Mucosa of gallbladder (tissue), 1 donor: ENCODE measurements at places on chromosomes 13 and 19. TPM values are rescaled to one million over a fixed set of nuclear protein-coding genes. Genes with fewer than 3 reads are reported as not detected.

The FTL gene
- 4,398 TPM for total RNA-seq

DNA sequence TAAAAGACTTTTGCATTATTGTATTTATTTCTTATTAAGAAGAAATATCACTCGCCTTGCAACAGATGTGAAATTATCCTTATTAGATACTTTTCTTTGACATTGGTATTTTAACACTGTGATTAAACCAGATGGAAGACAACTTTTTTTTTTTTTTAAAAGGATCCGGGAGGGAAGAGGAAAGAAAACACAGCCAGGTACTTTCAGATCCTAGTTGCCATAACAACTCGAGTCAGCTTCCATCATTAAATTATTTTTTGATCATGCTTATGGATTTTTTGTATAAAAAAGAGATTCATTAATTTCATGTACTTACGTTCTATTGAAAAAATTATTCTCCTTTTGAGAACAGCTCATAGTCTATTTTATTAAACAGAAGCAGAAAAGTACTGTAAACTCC lies 515.7 kb downstream of the TBC1D4 start:
- no peak for DNase-seq

DNA sequence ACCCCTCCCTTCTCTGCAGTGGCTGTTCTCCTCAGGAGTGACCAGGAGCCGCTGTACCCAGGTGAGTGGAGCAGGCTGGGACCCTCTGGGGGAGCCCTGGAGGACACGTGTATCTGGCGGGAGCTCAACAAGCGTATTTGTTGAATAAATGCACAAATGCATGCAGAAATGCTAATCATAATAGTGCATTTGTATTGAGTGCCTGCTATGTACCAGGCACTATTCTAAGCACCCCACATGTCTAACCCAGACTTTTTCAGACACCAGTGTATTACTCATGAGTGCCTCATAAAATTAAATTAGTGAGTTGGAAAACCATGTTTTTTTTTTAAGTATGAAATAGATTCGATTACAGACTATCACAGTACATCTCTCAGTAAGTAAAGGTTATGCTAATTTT lies 7.9 kb downstream of the HPN start:
- no peak for DNase-seq

GRCh38 chr13:44710576-44710975 lies 134.4 kb upstream of the TSC22D1 start:
- no peak for DNase-seq

The MYO1F gene
- total RNA-seq = 47.2 TPM

GRCh38 chr13:74889321-74889720 lies 592.6 kb downstream of the TBC1D4 start:
- DNase-seq = no peak

GRCh38 chr19:10655457-10656312 lies 1.5 kb downstream of the ILF3 start:
- DNase-seq = no peak

DNA sequence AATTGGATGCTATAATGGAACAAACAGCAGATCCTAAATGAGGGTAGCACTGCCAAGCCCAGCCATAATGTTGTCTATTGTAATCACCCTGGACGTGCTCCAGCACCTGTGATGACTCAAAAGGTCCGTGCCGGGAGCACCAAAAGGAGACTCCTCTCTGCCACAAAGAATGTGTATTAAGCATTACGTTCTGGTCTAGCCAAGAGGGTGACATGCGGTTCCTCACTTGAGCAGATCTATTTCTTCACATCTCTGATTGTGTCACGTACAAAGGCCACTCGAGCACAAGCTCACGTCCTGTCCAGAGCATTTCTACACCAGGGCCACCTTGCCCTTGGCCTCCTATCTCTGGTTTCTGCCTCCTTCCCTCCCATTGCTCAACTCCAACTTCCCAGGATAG lies 219.9 kb upstream of the IRS2 start:
- DNase-seq = no peak

DNA sequence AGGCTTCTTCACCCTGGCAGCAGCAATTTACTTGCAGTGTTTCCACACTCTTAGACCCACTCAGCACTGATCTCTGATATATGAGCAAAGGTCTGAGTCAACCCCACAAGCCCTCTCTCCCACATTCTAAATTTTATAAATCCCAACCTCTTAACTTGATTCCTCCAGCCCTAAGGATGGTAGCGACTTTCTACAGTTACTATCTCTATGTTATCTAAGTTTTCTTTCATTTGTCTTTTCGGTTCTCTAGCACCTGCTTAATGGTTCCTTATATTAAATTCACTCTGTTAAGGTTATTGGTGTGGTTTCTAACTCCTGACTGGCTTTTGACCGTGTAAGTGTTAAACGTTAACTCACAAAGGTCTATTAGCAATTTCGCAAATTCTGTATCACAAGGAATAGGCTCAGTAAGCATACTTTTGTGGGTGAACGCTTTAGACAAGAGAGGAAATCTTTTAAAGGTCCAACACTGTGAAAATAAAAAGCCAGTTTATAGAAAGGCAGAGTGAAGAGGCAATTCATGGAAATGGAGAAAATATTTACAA lies 99.3 kb downstream of the DLEU7 start:
- DNase-seq = no peak

DNA sequence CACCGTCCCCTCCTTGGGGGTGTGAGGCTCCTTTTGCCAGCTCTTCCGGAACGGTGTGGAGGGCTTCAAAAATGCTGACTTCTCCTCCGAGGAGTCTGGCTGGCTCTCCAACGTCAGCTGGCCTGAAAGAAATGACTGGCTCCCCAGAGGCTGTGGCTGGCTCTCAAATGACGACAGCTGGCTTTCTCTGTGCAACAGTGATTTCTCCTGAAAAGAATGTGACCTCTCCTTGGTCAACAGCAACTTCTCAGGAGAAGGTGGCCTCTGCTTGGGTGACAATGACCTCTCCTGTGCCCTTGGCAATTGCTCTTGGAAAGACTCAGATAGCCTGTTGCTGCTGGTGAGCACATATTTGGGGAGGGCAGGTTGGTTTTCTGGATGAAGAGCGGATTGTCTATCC lies 29.2 kb downstream of the ONECUT3 start:
- DNase-seq = no peak

The RNF225 gene
- total RNA-seq = not detected

- no peak for DNase-seq
Measured at GRCh38 chr13:73937441-73937840, 196.8 kb downstream of the KLF12 start.

The DPF1 gene
- 0.12 TPM for total RNA-seq

- DNase-seq = no peak
Measured at GRCh38 chr13:43285933-43286597, 262.7 kb downstream of the DNAJC15 start.

The TSKS gene
- 0.58 TPM for total RNA-seq

The KANK3 gene
- 7.7 TPM for total RNA-seq

The ZNF442 gene
- 3.4 TPM for total RNA-seq

The SWSAP1 gene
- total RNA-seq = 4.9 TPM

DNA sequence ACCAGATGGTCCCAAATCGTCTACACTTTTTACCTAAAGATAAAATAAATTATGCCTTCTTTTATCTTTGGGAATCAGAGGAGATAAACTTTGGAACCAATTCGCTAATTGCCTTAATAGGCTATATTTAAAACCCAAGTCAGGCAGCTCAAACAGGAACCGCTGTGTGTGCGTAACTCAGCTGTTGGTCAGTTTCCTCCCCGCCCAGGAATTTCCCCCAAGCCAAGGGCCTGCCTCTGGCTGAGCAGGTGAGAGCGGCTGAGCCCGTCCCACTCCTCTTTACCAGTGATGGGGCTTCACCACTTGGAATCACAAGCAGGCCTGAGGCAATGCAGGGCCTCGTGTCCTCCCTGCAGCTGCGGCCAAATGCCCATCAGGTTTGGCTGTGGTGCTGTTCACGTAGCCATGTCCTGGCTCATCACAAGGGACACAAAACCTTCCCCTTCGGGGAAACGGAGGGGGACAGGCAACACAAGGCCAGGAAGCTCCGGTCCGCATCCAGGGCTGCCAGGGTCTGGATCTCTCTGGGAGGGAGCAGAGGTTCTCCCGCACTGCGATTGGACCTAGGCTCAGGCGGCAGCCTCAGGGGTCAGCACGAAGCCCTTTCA lies 503 bp upstream of the SLC7A9 start:
- no peak for DNase-seq

GRCh38 chr19:6235031-6235951 lies 44.5 kb downstream of the MLLT1 start:
- no peak for DNase-seq

The TMPRSS9 gene
- total RNA-seq = not detected

DNA sequence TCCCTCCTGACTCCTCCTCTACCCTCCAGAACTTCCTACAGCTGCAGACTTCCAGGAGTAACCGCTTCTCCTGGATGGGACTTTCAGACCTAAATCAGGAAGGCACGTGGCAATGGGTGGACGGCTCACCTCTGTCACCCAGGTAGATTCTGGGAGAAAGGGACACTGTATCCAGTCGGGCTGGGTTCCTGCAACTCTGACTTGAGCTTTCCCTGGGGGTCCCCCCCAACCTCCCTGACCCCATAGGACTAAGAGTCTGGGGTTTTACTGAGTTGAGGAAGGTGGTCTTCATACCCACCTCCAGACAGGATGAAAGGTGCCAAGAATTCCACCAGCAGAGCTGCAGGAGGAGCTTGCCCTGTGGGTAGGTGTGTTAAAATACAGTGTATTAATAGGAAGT lies 4.4 kb downstream of the CLEC4M start:
- no peak for DNase-seq

DNA sequence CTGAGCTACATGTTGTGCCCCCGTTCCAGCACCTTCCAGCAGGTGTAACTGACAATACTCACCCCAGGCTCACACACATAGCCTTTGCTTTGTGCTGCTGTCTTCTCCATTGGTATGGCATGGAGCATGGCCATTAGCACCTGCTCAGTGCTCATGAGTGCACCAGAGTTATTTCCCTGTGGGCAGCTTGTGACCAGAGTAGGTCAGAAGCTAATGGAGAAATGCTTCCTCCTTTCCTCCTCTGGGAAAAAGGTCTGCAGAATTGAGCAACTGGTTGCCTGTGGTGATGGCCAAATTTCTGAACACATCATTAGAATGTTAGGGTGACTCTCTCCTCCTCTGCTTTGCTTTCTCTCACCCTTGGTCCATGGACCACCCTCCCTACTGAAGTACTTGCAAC lies 344.5 kb upstream of the TMTC4 start:
- no peak for DNase-seq

- DNase-seq = no peak
Measured at GRCh38 chr19:6817179-6817578, 44.7 kb downstream of the VAV1 start.

The AP1M2 gene
- total RNA-seq = 88.3 TPM

The ZNF492 gene
- 0.14 TPM for total RNA-seq

The ZSCAN5C gene
- total RNA-seq = not detected

The GRIK5 gene
- 9.8 TPM for total RNA-seq

DNA sequence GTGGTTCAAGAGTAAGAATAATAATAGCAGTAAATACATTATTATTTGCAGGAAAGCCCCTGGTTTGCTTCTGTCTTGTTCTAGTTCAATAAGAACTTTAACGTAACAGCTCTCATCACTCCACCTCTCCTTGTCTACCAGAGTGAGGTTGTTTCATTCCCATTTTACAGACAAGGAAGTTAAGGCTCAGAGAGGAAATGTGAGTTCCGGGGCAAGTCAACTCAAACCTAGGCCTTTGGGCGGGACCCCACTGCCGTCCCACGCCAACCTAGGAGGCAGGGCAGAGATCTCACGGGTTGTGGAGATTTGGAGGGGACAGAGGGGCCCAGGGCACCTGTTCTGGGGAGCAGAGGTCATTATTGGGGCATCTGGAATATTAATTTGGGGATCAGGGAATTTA lies 1.5 kb downstream of the MAP4K1 start:
- no peak for DNase-seq

DNA sequence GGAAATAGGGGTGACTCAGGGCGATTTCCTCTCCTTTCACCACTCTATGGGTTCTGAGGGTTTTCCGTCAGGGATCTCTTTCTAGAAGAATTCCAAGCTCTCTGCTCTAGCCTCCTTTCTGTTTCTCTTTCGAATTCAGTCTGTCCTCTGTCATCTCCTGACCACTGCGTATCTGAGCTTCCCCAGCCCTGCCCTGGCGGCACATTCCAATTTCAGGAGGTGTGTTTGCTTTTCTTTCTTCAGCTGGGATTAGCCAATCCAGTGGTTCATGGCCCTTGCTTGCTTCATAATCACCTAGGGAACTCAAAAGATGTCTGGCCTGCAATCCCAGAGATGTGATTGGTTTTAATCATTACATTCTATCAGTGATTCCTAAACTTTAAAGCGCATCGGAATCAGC lies 9.4 kb downstream of the IFNL2 start:
- no peak for DNase-seq

DNA sequence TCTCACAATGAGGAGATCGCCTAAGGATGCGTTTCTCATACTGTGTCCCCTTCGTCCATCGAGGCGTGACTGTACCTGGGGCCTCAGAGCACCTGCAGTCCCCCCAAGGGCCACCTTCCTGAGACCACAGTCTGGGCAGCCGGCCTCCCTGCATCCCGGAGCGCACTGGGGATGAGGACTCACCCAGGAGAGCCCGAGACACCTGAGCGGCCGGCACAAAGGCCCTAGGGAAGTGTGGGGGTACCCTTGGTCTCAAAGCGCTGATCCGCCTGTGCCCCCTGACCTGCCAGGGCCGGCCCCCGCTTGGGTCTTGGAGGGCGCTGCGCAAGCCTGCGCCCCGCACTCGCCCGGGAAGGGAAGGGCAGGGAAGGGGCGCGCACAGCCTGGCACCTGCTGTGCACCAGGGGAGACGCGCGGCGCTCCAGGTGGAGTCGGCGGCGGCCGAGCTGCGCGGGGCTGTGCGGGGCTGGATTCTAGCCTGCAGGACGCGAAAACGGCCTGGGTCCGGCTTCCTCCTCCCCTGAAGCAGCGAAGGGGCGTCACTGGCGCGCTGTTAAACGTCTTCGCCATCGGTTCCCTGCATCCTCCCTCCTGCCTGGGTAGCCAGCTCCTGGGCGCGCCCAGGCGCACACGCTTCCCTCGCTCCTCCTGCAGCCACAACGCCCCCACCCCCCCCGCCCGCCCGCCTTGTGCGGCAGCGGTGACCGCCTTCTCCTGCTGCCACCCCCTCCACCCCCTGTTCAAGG lies 13.6 kb upstream of the USP29 start:
- DNase-seq = no peak

DNA sequence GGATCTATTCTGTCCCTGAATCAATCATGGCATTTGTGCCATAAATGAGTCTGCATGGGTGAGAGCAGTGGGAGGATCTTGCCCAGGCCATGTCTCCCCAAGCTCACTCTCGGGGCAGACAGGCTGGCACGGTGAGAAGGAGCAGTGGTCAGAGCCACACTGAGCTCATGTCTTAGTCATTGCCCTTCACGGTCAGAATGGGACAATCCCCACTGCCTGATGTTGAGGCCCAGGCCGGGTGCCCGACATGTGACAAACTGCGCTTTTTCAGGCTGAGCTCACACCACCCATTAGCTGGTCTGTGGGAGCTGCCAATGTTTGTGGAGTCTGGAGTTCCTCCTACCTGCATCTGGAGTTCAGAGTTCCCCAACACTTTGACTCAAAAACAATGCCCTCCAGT lies 481.9 kb downstream of the COG6 start:
- no peak for DNase-seq

DNA sequence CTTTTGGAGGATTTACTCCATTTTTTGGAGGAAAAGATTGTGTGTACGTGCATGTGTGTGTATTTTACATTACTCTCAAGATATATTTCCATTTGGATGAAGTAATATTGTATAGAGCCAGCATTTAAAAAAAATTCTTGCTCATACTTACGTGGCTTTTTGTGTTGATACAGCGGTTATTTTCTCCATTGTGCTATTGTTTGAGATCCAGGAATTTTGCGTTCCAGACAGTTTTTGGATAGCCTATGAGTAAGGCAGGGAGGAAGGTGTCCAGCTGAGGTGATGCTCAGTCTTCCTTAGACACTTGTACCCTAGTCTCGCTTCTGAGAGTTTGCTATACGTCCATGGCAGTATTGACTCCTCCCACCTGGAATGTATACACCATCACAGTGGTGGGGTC lies 92.2 kb upstream of the ARHGEF7 start:
- no peak for DNase-seq

The CPB2 gene
- total RNA-seq = 13.3 TPM
